CD4-positive, alpha-beta T cell (primary cell): ENCODE measurements at places on chromosomes 3 and 15. TPM values are rescaled to one million over a fixed set of nuclear protein-coding genes. Genes with fewer than 3 reads are reported as not detected.

The GALNT15 gene
- total RNA-seq: not detected

The CCR3 gene
- total RNA-seq: not detected

The SAXO2 gene
- total RNA-seq: 14.9 TPM

DNA sequence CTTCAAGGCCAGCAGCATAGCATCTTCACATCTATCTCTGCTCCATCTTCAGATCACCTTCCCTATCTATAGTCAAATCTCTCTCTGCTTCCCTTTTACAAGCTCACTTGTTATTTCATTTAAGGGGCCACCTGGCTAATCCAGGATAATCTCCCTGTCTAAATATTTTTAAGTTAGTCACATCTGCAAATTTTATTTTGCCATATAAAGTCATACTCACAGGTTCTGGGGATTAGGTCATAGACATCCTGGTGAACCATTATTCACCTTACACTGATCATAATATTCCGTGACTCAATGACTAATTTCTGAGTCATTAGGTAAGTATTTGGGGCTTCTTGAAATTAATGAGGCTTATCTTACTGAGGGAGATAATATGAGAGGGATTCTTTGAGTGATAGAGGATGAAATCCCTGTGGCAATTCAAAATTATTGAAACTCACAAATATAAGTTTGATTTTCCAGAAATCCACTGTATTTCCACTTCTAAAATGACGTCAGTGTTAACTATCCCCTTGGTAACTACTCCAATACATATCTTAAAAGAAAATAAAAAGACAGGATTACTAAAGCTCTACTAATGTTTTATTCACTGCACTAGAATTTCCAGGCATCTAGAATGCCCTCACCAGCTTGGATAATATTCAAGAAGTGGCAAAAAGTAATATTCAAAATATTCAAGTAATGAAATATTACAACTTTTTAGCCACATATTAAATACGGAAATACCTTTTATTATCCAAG, 93.7 kb upstream of the RBMS3 start:
- H3K36me3 ChIP-seq: no peaks in the 10 kb centered on the region
- no peak overlapping the region for H3K27ac ChIP-seq
- H3K4me1 ChIP-seq: no peaks in the 10 kb centered on the region
- no peak for DNase-seq
- H3K4me3 ChIP-seq: no peak overlapping the region

DNA sequence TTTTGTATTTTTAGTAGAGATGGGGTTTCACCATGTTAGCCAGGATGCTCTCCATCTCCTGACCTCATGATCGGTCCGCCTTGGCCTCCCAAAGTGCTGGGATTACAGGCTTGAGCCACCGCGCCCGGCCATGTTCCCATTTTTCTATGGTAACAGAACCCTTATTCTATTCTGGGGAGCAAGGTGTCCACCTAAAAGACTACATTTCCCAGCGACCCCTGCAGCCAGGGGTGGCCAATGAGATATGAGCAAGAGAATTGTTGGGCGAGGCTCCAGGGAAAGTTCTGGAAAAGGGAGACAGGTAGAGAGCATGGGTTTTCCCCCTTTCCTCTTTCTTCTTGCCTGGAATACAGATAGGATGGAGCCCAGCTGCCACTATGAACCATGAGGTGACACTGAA, 96.9 kb downstream of the LINGO1 start:
- no peak for DNase-seq
- no peaks in the 10 kb centered on the region for H3K4me1 ChIP-seq
- H3K27me3 ChIP-seq: no peaks in the 10 kb centered on the region
- H3K36me3 ChIP-seq: no peaks in the 10 kb centered on the region
- no peak overlapping the region for H3K4me3 ChIP-seq
